ENCODE measurements at places on chromosomes 16 and 17. TPM values are rescaled to one million over a fixed set of nuclear protein-coding genes. Genes with fewer than 3 reads are reported as not detected.
A peak's percentile ranks its signal among the peaks of the same experiment; 100 is the strongest.

- peak overlapping the region; percentile 42 for H3K27ac ChIP-seq
- no peak overlapping the region for H3K4me3 ChIP-seq
- H3K4me1 ChIP-seq: peaks cover 36% of the 10 kb centered on the region
Measured at GRCh38 chr17:77116371-77116860, 24.4 kb upstream of the SEC14L1 start.

- no peak overlapping the region for H3K27ac ChIP-seq
- H3K4me1 ChIP-seq: no peaks in the 10 kb centered on the region
- no peaks in the 10 kb centered on the region for H3K27me3 ChIP-seq
- H3K36me3 ChIP-seq: no peaks in the 10 kb centered on the region
- peak; percentile 73 for DNase-seq
- H3K4me3 ChIP-seq: no peak overlapping the region
Measured at GRCh38 chr16:51306116-51306515, 155.0 kb upstream of the SALL1 start.

- no peak for DNase-seq
- H3K36me3 ChIP-seq: no peaks in the 10 kb centered on the region
- H3K4me3 ChIP-seq: no peak overlapping the region
- H3K27me3 ChIP-seq: peaks cover 65% of the 10 kb centered on the region
Measured at GRCh38 chr17:8015236-8015956, 13.0 kb downstream of the GUCY2D start.

Gene BLTP2
- 52.9 TPM for total RNA-seq

Gene NPIPA7
- total RNA-seq: 2.7 TPM

DNA sequence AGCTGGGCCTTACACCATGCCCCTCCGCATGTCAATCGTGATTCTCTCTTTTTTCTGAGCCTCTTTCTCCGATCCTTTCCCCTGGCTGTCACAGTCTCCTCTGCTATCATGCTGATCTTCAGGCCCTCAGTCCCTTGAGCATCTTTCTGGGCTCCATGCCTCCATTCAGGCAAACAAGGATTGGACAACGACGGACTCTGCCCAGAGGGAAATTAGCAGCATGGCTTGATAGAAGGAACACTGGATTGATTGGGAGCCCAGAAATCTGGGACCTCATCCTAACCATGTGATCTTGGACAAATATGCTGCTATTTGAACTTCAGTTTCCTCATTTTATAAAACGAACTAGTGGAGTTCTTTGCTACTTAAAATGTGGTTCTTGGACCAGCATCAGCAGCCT, 19.6 kb upstream of the PHF12 start:
- peaks cover 13% of the 10 kb centered on the region for H3K27me3 ChIP-seq
- no peak overlapping the region for H3K27ac ChIP-seq
- no peaks in the 10 kb centered on the region for H3K36me3 ChIP-seq
- H3K4me1 ChIP-seq: peaks cover 65% of the 10 kb centered on the region

DNA sequence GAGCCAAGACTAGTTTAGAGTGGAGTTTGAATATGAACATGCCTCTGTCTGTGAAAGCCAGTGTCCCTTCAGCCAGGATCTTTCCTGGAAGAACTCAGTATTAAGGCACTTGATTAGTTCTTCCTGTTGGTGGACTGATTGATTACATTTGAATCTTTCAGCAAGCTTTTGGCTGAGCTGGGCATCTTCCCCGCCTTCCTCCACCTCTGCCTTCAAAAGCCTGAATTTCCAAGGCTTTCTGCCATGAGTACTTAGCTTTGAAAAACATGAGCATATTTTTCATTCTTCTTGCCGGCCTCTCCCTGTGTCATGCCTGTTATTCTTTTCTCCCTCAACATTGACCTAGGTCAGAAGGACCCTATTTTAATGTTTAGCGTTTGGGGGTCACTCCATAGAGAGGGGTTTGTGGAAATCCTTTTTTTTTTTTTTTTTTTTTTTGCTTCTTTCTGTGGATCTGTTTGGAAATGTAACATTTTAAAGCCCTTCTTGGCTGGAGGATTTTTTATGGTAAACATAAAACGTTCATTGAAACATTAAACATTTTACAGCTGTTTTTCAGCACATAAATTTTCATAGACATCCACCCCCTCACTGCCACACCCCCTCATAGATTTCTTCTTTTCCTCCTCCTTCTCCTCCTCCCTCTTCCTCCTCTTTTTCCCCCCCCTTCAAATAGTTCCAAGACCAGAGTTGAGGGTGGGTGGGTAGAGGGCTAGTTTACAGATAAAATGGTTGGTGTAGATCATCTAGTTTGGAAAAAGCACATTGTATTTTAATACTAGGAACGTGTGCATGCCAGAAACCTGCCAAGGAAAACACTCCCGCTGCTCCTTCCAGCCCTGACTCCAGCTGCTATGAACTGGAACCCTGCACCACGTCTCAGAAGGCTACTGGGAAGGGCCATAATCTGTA, 645.9 kb downstream of the WWOX start:
- peak; percentile 90 for DNase-seq
- H3K27me3 ChIP-seq: no peaks in the 10 kb centered on the region
- peak overlapping the region; percentile 2 for H3K27ac ChIP-seq
- H3K4me1 ChIP-seq: peaks cover 30% of the 10 kb centered on the region

Gene CFAP97D1
- total RNA-seq: under 0.01 TPM

- H3K36me3 ChIP-seq: no peaks in the 10 kb centered on the region
- H3K4me3 ChIP-seq: no peak overlapping the region
- no peaks in the 10 kb centered on the region for H3K4me1 ChIP-seq
- H3K27me3 ChIP-seq: no peaks in the 10 kb centered on the region
- H3K27ac ChIP-seq: no peak overlapping the region
Measured at GRCh38 chr16:71493213-71493612, 4.1 kb upstream of the ZNF19 start.

- H3K27ac ChIP-seq: peak overlapping the region; percentile 90
- H3K36me3 ChIP-seq: no peaks in the 10 kb centered on the region
- H3K27me3 ChIP-seq: no peaks in the 10 kb centered on the region
- peaks cover 2% of the 10 kb centered on the region for H3K4me1 ChIP-seq
Measured at GRCh38 chr17:59107306-59107670, 608 bp upstream of the TRIM37 start.

Gene NOD2
- 1.5 TPM for total RNA-seq

Gene TRPV3
- 1.2 TPM for total RNA-seq

DNA sequence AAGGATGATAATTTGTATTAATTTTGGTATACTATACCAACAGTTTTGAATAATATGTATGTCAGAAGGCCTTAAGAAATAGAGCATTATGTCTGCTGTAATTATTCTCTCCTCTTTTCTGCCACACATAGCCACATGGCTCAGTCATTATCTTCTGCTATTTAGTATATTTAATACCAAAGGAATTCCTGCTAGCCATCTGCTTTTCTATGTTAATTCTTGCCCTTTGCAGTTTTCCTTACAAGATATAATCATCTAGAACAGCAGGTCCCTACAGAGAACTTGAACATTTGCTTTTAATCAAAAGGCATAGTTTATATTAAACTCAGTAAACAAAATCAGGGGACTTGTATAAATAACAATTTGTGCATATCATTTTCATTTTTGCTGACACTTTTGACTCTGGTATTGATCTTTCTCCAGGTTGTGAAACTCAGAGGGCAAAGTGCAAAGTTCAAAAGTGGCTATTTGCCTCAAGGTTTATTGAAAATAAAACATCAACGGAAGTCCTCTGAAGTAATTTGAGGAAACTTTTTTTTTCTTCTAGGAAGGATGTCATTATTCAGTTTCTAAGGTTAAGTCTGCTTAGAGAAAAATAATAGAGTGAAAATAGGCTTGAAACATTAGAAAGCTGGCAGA, 702.0 kb downstream of the KCNJ2 start:
- H3K27ac ChIP-seq: no peak overlapping the region
- H3K27me3 ChIP-seq: no peaks in the 10 kb centered on the region
- H3K4me1 ChIP-seq: no peaks in the 10 kb centered on the region
- peak; percentile 37 for DNase-seq
- H3K4me3 ChIP-seq: no peak overlapping the region

GRCh38 chr16:14420721-14421488, 209.2 kb downstream of the PARN start:
- no peaks in the 10 kb centered on the region for H3K4me1 ChIP-seq
- no peak overlapping the region for H3K27ac ChIP-seq
- H3K27me3 ChIP-seq: no peaks in the 10 kb centered on the region
- H3K4me3 ChIP-seq: no peak overlapping the region
- H3K36me3 ChIP-seq: no peaks in the 10 kb centered on the region
- no peak for DNase-seq

Gene GAN
- total RNA-seq: 7.2 TPM

DNA sequence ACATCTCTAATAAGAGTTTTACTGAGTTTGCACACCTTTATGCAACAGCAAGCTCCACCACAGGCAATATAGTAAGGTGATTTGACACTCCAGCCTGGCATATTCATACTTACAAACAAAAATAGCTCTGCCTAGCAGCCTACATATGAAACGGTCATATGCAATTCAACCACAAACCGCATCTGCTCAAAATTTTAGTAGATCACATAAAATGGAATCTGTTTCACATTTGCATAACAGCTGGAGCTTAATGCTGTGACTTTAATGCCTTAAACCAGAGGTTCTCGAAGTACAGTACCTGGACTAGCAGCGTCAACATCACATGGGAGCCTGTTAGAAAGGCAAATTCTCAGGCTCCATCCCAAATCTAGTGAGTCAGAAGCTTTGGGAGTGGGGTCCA, 578.4 kb downstream of the CDH11 start:
- peak; percentile 21 for DNase-seq
- H3K27me3 ChIP-seq: no peaks in the 10 kb centered on the region
- H3K36me3 ChIP-seq: no peaks in the 10 kb centered on the region
- H3K27ac ChIP-seq: no peak overlapping the region
- H3K4me3 ChIP-seq: no peak overlapping the region
- no peaks in the 10 kb centered on the region for H3K4me1 ChIP-seq

Data from muscle of leg (tissue), 16 donors.